ENCODE measurements at places on chromosomes 2 and 18. TPM values are rescaled to one million over a fixed set of nuclear protein-coding genes. Genes with fewer than 3 reads are reported as not detected.

Gene CPS1
- 11.7 TPM for total RNA-seq

Gene DOK6
- total RNA-seq, result 0.06 TPM

Gene PCGF1
- 42.1 TPM for total RNA-seq

Gene EXOC6B
- total RNA-seq, result 7.6 TPM

Gene MEMO1
- 15.0 TPM for total RNA-seq

DNA sequence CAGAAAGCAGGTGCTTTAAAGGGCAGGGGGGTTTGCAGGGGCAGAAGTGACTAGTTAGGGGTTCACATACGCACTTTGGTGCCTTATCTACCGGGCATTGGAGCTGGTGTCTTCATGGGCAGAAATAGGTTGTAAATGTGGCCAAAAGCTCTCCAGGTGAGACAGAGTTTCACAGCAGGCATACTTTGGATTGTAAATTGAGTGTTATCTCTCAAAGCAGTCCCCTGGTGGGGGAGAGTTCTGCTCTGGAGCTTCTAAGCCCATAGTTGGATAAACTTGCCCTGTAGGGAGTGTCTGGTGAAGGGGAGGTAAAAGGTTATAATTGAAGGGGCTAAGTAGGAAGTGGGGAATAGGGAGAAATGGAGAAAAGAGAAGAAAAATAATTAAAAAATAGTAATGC lies 43.1 kb downstream of the COL4A3 start:
- no peak for DNase-seq

DNA sequence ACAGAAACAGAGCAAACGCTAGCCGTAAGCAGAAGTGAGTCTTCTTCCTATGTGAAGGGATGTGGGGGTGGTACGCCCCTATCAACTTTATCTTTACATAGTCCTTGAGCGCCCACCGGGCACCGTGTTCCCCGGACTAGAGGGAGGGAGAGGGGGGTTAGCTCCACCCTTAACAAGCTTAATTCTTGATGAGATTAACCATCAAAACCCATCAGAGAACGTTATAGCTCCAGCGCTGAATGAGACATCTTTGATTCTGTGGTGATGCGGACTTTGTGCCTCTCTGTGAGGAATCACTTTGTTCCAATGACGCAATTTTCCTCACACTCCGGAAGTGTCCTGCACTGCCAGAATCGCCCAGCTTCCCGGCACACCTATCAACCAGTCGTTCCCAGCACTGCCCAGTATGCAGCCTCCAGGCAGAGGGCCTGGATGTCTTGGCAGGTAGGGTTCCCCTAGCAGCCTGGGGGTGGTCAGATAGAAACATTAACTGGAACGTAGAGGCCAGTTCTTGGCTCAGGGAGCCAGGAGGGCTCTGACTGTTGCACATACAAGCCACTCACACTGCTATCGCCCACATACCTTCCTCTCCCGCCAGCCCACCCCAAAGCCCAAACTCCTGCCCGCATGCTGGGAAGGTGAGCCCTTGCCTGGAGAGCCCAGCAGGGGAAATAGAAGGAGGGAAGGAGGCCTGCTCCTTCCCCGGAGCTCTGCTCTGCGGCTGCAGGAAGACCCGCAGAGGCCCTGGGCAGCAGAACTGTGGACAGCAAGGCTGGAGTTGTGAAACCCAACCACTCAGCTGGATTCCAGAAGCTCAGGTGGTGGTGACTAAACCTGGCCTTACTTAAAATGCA lies 1.9 kb upstream of the ODC1 start:
- DNase-seq, result no peak

GRCh38 chr2:23269747-23270146 lies 115.2 kb upstream of the KLHL29 start:
- DNase-seq, result no peak

DNA sequence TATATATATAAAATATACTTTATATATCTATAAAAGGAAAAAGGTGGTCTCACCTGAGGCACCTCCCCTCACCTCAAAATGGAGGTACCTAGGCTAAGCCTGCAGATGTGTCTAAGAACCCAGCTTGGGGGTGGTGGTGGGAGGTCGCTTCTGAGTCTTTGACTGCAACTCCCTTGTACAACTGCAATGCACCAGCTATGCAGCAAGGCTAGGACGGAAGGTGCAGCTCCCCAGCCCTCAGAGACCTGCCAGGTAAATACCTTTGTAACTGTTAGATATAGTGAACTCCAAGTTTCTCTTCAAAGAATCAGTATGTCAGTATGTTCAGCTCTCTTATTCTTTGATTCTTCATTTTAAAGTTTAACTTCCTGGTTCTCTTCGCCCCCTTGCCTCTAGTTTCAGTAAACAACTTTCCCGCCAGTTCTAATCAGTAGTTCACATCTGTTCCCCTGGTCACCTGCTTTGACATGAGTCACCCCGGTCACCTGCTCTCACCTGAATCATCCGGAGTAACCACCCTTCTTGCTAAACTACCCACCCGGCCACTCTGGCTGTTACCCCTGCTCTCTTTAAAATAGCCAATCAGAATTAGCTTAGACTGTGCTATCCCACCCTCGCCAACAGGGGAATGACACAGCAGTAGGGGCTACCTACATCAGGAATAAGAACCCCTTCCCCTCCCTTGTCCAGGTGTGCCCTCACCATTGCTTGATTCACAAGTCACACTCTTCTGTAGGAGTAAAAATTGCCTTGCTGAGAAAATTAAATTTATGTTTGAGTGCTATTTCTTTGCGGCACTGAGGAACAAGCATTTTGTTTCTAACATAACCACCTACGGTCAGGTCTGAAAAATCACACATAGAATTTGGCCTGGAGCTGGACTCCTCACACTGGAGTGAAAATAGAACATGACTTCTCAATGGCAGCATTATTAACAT lies 24.7 kb upstream of the IMPA2 start:
- DNase-seq, result no peak

DNA sequence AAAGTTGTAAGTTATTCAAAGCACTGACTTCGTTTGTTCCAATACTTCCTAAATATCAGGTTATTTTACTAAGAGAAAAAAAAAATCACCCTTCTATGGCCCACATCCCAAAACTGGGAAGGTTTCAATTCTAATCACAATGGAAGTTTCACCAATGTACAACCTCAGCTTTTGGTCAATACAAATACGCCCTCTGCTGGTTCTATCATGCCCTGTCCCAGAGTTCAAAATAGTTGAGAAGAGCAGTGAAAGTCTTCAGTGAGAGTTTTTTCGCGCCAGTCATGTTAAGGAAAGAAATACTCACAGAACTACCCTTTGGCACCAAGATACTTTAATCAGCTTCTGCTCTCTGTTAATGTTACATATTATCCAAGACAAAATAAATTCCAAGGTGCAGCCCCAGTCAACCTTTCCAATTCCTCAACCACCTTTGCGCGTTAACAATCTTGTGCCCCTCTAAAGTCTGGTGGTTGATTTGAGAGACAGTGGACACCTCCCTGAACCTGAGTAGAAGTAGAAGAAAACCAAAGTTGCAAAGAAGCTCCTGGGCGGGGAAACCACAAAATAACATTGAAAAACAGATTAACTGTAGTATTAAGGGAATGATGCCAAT lies 59.9 kb downstream of the SUMO1 start:
- peak; percentile 47 for DNase-seq

- peak; percentile 44 for DNase-seq
Measured at GRCh38 chr18:57833441-57834101, 30.5 kb upstream of the ATP8B1 start.

DNA sequence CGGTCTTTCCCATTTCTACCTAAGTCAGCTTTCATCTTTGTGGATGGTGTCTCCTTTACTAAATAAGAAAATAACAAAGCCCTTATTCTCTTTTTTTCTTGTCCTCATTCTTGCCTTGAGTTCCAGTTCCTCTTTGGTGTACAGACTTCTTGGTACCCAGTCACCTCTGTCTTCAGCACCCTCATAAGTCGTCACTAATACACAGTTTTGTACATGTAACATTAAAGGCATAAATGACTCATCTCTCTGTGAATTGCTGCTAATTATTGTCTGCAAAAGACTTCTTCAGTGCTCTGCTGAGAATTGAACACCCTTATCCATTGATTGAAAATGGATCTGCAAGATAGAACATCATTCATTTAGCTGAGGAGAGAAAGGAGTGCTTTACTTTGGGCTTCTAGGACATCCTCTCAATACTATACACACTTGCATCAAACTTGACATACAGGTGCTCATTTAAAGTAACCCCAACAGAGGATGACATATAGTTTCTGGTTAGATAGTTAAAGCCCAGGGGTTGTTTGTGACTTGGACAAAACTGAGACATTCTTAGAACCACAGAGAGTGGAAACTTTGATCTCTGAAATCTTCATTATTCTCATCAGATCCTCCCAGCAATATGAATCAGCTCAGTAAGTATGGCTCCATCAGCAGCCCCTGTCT lies 97.0 kb downstream of the XRCC5 start:
- no peak for DNase-seq

DNA sequence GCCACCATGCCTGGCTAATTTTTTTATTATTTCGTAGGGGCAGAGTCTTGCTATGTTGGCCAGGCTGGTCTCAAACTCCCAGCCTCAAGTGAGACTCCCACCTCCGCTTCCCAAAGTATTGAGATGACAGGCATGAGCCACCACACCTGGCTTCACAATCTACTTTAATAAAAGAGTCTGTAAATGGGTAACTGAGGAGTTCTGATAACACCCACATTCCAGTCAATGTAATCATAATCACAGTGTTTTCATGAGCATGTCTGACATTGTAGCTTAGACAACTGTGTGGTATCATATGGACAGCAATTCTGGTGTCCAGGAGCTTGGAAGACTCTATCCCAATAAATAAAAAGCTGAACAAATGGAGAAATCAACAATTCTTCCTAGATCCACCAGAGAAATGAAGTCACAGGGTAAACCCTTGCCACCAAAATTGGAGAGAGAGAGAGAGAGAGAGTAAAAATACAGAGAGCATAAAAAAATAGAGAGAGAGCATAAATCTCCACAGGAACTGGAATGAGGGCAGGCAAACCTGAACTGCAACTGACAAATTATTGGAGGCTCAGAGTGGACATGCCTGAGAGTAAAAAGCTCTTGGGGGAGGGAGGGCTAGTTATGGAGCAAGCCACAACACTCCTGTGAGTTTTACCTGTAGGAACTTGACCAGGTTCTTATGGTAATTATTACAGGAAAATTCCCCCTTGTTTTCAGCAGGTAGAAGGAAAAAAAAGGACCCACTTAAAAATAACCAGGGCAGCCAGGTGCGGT lies 12.4 kb upstream of the NBEAL1 start:
- DNase-seq, result no peak

- DNase-seq, result no peak
Measured at GRCh38 chr18:58525928-58526424, 102.9 kb downstream of the ALPK2 start.

- DNase-seq, result no peak
Measured at GRCh38 chr2:229783108-229783721, 68.9 kb upstream of the DNER start.

DNA sequence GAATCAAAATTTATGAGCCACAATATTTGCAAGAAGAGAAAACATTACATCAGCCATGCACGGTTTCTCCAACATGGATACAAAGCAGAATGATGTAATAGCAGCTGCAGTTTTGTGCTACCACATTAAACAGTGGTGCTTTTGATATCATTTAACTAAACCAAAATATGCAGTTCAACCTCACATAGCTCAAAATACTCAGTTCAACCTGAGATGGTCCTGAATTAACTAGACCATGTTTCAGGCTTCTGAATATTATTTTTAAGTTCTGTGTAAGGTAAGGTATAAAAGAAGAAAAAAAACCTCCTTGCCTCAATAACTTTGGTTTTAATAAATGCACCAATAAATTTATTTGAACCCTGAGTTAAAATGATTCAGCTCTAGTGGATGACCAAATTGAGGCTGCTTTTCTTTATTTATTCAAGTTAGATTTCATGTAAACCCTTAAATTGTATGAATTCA lies 18.8 kb upstream of the TSPYL6 start:
- DNase-seq, result no peak

DNA sequence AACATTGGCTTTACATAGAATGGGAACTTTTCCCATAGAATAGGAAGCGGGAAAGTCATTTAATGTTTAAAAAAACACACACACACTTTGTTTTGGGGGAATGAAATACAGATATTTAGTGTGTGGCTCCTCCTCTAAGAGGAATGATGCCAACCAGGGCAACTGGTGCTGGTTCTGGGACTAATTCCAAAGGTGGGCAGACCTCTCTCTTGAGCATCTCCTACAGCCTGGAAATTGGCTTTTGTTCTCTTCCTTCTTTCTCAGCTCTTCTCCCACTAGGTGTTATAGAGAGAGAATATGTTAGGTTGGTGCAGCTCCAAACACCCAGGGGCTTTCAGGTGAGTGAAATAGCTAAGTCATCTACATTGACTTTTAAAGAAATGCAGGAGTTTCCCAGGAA lies 190.1 kb downstream of the RAD51AP2 start:
- no peak for DNase-seq

- DNase-seq, result no peak
Measured at GRCh38 chr2:20567926-20568179, 83.0 kb downstream of the HS1BP3 start.

GRCh38 chr2:71210292-71210691 lies 16.6 kb downstream of the PAIP2B start:
- DNase-seq, result no peak

- DNase-seq, result no peak
Measured at GRCh38 chr2:226643946-226644282, 155.7 kb downstream of the IRS1 start.

- peak; percentile 30 for DNase-seq
Measured at GRCh38 chr2:148021059-148021861, at the start of gene MBD5. Gene MBD5, plus strand, starts transcription at chr2:148021091.

- DNase-seq, result no peak
Measured at GRCh38 chr18:6606411-6607085, 123.0 kb upstream of the ARHGAP28 start.

GRCh38 chr2:193556766-193557470 lies 1362.2 kb upstream of the TMEFF2 start:
- DNase-seq, result peak; percentile 59

GRCh38 chr18:31697351-31698298 lies 13.2 kb upstream of the B4GALT6 start:
- no peak for DNase-seq

GRCh38 chr2:108538000-108538625 lies 3.8 kb downstream of the LIMS1 start:
- DNase-seq, result no peak

DNA sequence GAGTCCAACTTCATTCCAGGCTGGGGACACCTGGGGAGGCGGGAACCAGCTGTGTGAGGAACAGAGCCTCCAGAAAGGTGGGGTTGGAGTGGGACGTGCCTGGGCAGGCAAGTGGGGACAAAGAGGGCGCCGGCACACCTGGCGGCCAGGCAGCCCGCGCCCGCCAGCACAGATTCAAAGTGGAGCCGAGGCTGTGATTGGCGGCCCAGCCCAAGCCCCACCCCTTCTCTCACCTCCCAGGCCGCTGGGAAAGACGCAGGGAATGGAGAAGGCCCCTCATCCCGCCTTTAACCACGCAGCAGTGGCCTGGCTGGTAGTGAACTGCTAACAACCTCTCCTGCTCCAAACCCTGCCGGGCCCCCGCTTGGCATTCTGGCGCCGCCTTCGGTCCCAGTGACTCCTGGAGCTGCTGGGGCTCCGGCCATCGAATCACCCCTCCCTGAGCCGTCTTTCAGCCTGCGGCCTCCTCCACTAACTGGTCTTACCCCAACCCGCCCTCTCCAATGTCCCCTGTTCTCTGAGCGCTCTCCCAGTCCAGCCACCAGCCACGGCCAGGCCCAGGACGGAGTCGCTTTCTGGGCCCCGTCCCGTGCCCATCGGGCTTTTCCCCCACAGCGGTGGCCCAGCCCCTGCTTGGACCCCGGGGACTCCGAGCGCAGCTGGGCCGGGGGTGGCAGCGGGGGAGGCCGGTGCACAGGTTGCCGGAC lies 27.9 kb upstream of the PTMA start:
- no peak for DNase-seq
